ENCODE measurements at places on chromosomes 13 and 19. TPM values are rescaled to one million over a fixed set of nuclear protein-coding genes. Genes with fewer than 3 reads are reported as not detected.

ZNF709 gene
- total RNA-seq = 5.1 TPM

SIGLEC7 gene
- total RNA-seq = not detected

LILRA1 gene
- total RNA-seq = under 0.01 TPM

LYPD3 gene
- 35.5 TPM for total RNA-seq

KRTDAP gene
- not detected for total RNA-seq

ASPDH gene
- not detected for total RNA-seq

SOX1 gene
- total RNA-seq = not detected

Measured in placental epithelial cell (primary cell).